ENCODE measurements at places on chromosomes 11 and 22.

DNA sequence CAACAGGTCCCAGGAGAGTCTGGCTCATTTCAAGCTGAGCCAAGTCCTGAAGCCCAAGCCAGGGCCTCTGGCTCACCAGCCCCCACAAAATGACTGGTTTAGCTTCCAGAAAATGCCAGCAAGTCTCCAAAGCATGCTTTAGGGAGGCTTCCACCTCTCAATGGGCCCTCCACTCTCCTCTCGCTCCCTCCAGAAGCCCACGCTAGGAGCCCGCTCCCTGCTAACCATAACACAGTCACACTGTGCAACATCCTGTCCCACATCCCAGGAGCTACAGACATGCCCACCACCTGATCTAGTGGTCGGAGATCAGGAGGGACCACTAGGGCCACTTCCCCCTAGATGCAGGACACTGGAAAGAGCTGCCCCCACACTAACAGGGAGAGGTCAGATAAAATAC lies 6.9 kb downstream of the SULT4A1 start:
- DNase-seq: no peak

DNA sequence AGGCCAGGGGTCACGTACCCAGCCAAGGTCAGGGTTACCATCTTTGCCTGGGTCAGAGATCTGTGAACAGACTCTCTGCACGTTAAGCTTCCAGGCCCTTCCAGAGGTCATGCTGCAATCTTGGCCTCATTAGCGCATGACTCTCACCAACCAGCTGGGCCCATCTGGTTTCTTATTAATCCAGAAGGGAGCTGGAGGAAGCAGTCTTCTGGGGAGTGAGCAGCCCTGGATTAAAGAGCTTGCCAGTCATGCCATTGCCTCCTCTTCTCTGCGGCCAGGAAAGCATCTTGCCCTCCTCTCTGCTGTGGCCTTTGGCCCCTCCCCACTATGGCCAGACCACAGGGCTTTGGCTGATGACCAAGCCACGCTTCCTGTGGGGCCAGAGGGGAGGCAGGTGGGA lies 57.4 kb downstream of the CHST1 start:
- no peak for DNase-seq

DNA sequence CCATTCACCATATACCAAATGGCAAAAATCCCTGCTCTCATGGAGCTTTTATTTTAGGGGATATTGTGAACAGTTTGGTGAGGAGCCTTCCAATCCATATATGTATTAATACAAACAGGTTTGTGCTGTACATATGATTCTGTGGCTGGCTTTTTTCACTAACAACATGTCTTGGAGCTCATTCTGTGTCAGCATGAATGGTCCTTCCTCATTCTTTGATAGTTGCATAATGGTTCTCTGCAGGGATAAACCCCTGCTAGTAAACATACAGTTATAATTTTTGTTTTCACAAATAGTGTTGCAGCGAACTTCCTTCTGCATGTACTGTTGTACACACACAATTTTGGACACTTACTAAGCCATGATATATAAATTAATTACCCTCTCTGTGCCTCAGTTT lies 8.3 kb downstream of the PRR5L start:
- no peak for DNase-seq

DNA sequence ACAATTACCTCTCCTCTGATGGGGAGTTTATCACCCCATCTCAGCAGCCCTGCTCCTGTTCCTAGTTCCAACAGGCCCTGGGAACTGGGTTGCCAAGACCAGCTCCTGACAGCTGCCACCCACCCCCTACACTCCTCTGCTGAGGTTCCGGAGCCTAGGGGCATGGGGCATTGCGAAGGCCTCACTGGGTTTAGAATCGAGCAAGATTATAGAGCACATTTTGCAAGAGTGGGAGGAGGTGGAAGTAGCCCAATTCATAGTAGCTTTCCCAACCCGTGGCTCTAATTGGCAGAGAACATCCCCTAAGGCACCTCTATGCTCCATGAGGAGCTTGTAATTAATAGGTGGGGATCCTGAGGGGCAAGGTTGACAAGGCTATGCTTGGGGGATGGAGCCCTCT lies 23.0 kb downstream of the MYEOV start:
- DNase-seq: no peak

- DNase-seq: no peak
Observed at GRCh38 chr11:31408201-31408600, 38.5 kb downstream of the DNAJC24 start.

DNA sequence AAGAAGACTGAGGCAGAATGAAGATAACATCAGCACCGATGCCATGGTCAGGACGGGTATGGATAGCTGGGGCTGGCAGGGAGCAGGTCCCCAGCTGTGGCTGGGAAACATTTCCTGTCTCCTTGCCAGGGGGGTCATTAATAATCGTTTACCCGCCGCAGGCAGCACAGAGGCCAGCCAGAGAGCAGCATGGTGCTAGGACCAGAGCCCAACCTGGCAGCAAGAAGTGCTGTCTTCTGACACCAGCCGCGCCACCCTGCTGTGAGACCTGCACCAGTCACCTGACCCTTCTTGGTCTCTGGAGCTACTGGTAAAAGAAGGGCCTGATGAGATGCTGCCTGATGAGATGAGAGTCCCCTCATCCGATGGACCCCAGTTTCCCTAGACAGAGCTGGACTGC lies 36.3 kb downstream of the PDE2A start:
- no peak for DNase-seq

- no peak for DNase-seq
Observed at GRCh38 chr11:65404638-65405339, 17.8 kb upstream of the NEAT1 start.

DNA sequence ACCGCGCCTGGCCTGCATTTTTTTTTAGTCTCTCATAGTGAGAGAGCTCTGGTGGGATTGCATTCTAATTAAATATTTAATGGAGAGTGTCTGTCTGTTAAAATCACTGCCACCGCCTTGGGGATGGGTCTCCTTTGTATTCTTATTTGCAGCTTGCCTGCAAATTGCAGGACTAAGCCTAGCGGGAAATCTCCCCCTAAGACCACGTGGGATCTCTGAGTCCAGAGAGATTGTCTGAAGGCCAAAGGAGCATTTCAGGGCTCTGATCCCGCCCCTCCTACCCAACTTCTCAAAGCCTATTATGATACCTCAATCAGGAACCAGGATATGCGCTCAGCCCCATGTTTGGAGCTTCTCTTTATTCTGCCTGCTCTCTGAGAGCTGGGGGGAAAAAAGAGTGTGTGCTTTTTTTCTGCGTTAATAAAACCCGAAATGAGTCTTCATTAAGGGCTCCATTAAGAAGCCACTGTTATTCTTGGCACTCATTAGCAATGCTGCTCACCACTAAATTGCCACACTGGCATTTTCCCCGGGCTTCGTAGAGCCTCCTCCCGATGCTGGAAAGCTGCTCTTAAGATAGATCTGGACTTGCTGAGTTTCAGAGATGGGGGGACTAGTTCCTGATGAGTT lies 92.9 kb upstream of the THY1 start:
- DNase-seq: no peak

DNA sequence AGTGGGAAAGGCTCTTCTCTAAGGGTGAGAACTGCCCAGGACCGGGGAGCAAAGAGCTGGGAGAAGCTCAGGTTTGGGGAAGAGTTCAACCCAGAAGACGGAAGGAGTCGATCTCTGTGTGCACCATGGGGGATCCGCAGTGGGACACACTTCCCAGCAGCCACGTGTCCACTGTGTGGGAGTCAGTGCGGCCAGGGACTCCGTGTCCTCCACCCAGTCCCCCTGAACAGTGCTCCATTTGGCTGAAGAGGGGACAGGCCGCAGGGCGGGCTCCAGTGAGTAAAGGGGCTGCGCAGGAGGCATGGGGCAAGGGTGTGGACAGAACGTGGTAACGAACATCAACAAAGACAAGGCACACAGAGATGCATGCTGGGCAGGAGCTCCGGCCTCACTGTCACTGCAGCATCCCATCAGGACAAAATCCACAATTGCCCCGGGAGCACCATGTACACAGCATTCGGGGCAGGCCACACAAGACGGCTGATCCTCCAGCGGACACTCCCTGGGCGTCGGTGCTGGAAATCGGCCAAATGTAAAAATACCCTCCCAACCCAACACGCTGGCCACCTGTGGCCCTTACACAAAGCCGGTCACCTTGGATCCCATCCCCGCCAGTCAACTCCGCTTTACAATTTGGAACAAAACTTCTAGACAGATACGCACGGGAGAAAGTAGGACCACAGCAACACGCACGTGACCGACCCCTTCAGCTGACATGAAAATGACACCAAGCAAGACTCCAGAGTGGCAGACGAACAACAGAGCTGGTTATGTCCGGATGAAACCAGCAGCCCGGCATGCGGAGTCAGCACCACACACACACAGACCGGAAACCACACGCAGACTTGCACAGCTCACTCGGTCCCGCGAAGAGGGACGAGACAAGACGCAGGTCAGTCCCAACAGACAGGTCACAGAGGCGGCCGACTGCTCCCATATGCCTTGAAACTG lies 366.8 kb downstream of the SHANK2 start:
- DNase-seq: no peak

DNA sequence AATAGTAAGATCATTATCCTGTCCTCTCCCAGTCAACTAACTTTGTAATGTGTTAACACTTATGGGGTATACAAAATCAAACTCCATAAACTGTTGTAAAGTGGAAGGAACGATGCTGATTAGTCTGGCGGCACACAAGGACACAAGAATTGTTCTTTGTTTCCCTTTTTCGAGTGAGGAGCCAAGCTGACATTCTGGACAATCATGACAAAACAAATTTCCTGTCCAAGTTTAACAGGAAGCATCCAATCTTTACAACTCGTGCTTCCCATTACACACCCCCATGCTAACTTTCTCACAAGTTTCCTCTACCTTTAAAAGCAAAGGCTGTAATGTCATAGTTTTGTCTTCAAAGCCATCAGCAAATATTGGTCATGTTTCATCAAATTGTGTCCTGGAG lies 20.4 kb upstream of the LDLRAD3 start:
- DNase-seq: no peak

DNA sequence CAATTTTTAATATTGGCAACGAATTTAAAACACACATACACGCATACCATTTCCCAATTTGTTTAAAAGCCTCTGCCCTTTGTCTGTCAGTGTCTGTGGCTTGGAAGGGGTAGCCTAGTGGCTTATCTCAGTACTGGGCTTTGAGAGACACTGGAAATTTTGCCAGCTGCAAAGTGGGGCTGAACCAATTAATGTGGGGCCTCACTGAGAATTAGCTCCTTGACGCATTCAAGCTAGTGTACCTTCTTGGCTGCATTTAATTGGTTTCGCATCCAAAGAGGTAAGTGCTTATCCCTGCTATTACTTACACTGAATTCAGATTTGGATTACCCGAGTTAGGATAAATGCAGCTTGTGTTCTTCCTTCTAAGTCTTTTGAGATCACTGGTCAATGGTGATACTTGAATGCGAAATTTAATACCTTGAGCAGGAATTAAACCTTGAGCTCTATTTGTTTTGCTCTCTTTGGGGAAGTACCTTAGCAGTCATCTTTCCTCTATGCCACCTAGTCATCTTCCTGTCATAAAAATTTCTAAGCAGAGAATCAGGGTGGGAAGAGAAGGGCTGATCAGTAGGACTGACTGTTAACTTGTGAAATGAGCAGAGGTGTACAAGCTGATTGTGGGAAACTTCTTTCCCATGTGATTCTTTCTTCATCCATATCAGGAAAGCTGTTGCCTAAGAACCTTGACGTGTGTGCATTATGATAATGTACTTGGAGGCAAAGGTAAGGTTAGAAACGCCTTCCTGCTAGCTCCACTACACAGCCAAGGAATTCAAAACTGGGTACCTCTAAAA lies 187.7 kb upstream of the E2F8 start:
- DNase-seq: no peak

- no peak for DNase-seq
Observed at GRCh38 chr11:119496469-119496868, 73.5 kb upstream of the THY1 start.

DNA sequence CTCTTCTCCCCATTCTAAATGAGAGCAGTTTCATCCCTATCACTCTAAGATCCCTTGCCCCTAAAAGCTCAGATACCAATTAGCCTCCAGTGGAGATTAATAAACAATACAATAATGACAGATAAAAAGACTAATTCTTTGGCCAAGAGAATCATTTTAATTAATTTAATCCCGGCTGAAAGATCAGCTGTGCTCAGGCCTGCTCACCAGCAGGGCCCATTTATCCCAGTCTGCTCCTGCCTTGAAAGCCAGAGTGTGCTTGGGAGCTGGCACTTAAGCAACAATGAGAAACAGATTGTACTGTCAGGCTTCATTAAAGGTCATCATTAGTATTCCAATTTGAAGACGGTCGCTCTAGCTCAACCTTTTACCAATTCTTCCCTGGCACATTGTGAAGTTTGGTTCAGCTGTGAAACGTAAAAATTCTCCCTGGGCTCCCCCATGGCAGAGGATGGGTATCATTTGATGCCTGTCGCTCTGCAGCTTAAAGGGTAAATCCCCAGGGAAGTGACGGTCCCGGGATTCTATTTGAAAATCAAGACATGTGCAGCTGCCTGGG lies 36.1 kb upstream of the HTATIP2 start:
- no peak for DNase-seq

DNA sequence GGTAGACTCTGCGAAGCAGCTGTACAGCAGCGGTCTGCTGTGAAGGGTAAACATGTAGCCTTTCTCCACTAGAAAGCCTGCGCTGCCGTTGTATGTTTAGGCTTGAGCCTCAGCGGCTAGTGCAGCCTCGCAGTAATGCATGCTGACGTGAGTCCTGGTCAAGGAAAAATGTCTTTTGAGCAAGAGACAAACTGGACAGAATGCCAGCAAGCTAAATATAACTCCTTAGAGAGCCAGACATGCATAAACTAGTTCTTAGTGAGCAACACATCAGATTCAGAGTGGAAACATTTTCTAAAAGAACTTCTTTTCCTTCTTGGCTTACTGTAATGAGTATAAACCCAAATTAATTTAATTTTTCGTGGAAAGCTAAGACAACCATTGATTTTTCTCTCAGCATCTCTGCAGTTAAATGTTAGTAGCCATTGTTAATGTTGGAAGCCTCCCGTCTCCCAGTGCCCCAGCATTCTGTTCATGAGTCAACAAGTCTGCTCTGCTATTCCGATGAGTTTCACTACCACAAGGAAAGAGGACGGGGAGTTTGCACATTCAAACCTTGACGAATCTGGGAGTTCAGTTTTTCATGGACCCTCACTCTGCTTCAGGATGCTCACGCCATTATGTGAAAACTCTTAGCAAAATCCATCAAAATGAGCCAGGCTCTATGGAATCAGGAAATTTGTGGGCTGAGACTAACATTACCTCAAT lies 51.4 kb downstream of the JAM3 start:
- no peak for DNase-seq

DNA sequence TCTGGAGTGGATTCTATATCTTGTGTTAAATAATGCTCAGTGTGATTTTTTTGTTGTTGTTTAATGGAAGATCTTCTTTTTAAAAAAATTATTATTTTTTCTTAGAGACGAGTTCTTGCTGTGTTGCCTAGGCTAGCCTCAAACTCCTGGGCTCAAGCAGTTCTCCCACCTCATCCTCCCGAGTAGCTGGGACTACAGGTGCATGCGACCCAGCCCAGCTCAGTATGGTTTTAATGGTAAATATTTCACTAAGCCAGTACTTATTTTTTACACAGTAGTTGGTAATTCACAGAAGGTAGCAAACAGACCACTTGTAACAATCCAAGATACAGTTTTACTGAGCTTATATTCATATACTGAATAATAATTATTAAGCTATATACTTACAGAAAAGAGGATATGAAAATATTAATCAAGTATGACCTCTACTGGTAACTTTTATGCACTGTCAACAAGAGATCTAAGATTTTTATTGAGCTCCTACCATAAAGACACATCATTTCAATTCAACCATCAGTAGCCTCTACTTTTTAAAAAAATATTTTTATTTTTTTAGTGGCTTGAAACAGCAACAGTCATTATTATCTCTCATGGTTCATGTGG lies 6.1 kb upstream of the CD59 start:
- no peak for DNase-seq
